ENCODE measurements at places on chromosomes 5 and 9. TPM values are rescaled to one million over a fixed set of nuclear protein-coding genes. Genes with fewer than 3 reads are reported as not detected.

- DNase-seq: no peak
These were observed 476.6 kb upstream of the EDIL3 start for GRCh38 chr5:84861306-84861705.

DNA sequence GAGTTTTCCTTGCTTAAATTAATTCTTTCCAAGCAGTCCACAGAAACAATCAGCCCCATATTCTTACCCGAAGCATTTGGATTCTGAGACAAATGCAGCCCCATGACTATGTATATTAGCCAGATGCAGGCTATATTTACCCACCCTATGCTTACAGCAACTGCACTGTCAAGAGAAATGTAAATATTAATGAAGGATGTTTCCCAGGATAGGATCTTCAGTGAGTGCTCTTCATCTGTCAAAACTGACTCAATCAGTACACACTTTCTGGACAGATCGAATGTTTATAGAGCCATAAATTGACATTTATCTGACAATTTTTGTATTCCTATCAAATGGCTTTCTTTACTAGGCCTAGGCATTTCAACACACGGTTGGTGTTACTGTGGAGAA is 725.3 kb upstream of the SEMA6A start:
- no peak for DNase-seq

- DNase-seq: no peak
These were observed 329.7 kb downstream of the CWC27 start for GRCh38 chr5:65098393-65098792.

DNA sequence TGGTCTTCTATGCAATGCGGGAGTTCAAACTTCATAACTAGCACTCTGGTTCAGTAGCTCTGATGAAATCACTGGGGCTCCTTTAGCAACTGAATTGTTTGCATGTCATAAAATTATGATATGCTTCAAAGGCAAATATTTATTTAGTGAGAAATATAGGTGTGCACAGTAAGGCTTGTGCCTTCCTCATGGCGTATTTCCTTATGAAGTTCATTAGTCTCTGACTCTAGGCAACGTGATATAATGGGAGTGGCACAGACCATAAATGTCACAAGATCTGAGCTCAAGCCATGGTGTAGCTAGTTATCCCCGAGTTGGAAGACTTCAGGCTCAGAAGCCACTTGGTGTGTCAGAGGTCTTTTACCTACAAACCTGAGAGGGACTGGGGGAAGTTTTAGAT is 35.5 kb downstream of the PIP5K1B start:
- peak; percentile 92 for DNase-seq

DNA sequence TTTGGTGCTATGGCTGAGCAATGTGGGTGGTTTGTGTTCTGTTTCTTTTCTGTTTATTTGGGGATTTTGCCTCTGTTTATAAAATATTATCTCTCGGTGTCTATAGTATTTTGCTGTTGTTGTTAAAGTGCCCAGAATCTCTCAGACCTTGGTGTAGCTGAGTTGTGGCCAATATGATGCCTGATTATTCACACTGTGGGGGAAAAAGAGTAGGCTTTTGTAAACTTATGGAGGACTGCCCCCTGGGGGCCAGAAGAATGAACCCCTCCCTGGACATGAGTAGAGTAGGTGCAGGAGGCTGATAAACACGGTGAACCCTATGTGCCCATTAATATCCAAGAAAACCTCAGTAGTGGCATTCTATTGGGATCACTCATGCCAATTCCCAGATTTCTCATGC is 49.0 kb upstream of the DPYSL3 start:
- DNase-seq: peak; percentile 30

Gene SV2C
- 0.05 TPM for total RNA-seq

Gene C5orf15
- 25.0 TPM for total RNA-seq

Gene BARHL1
- not detected for total RNA-seq

Gene MSMP
- total RNA-seq: 0.28 TPM
